ENCODE measurements at places on chromosomes 1 and 21.

GRCh38 chr1:219904934-219905333 lies 23.4 kb downstream of the SLC30A10 start:
- no peak for DNase-seq

DNA sequence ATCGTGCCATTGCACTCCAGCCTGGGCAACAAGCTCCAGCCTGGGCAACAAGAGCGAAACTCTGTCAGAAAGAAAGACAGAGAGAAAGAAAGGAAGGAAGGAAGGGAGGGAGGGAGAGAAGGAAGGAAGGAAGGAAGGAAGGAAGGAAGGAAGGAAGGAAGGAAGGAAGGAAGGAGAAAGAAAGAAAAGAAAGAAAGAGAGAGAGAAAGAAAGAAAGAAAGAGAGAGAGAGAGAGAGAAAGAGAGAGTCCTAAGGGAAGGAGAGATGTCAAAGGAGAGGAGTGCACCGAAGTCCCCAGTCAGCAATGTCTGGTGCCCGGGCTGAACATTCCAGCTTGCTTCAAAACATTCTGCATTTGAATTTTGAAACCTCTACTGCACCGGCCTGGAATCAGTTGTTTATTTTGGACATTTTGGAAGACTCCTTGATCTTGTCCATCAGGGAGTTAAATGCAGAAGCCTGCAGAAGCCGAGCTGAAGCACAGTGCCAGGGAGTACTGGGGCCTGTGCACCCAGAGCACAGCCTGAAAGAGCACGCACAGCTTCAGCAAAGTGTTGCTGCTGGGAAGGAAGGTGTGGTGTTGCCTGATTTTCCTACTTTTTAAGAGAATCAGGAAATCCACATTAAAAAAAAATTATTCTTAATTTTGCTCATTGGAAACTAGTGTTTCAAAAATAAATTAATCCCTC lies 3.7 kb upstream of the IGSF3 start:
- DNase-seq, result no peak

DNA sequence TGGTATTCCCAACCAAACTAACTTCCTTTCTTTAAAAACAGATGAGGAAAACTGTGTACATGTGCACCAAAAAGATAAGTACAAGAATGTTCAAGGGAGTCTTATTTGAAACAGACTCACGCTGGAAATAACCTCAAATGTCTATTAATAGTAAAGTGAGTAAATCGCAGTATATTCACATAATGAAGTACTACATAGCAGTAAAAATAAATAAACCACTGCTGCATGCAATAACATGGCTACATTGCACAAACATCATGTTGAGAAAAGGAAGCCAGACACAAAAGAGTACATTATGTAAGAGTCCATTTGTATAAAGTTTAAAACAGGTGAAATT lies 5.2 kb upstream of the DENND2D start:
- no peak for DNase-seq

- no peak for DNase-seq
Measured at GRCh38 chr1:44270686-44271628, 57.7 kb downstream of the DMAP1 start.

- no peak for DNase-seq
Measured at GRCh38 chr1:235460770-235461169, 43.5 kb downstream of the B3GALNT2 start.

- peak; percentile 61 for DNase-seq
Measured at GRCh38 chr1:24931468-24932231, 1.6 kb upstream of the RUNX3 start.

DNA sequence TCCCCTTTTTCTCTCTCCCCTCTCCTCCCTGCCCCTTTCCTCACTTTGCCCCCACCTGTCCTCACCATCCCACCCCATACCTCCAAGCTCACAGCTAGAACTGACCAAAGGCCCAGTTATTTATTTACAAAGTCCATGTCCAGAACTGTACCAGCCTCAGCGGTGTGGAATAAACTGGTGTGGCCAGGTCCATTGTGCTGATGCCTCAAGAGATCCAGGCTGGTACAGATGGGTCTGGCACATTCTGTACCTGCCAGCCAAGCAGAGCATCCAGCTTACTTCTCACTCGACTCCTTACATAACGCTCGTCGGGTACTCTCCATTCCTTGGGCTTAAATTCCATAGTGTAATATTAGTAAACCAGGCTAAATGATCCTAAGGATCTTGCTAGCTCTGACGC lies 11.8 kb downstream of the PDZK1IP1 start:
- DNase-seq, result no peak

DNA sequence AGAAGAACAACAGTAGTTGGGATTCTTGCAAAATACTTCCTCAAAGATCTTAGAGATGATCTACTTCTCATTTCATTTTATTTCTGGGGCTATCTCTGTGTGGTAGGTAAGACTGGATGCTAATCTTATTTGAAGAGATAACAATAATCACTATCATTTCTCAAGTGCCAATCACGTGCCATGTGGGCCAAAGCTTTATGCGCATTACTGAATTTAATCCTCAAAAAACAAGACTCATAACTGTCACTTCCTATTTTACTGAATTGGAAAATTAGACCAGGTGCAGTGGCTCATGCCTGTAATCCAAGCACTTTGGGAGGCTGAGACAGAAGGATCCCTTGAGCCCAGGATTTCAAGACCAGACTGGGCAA lies 121.7 kb downstream of the KCNN3 start:
- no peak for DNase-seq

GRCh38 chr1:176903474-176903873 lies 261.0 kb downstream of the ASTN1 start:
- no peak for DNase-seq

- DNase-seq, result peak; percentile 47
Measured at GRCh38 chr21:43850728-43851295, 14.2 kb upstream of the AGPAT3 start.

DNA sequence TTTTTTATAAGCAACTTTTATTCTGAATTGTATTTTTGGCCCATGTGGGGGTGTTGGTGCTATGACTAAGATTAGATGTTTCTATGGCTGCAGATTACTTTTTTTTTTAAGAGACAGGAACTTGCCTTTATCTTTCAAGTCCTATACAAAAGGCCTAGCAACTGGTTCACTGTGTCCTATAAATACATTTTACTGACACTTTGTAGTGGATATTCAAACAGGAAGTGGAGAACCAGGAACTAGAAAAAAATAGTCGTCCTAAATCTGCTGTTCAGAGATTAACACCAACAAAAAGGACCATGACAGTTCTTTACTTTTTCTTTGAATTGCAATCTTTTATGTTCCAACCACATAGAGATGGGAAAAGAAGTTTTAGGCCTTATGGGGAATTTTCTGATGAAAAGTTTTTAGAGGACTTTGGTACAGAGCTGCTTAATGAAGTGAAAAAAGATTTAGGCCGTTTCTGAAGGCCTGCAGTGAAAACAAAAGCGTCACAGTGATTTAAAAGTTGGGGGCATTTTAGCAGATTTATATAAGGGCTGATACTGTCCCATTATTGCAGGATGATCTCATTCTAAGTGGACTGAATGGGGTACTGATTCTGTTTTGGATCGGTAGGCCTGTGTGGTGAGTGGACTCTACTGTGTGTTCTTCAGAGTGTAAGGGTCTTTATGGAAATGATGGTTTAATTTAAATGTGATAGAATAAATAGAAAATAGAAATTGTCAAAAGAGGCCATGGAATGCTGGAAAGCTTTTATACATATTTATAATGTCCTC lies 136.4 kb upstream of the DEPDC1 start:
- DNase-seq, result peak; percentile 59

GRCh38 chr1:18482721-18483425 lies 2.1 kb downstream of the KLHDC7A start:
- no peak for DNase-seq

DNA sequence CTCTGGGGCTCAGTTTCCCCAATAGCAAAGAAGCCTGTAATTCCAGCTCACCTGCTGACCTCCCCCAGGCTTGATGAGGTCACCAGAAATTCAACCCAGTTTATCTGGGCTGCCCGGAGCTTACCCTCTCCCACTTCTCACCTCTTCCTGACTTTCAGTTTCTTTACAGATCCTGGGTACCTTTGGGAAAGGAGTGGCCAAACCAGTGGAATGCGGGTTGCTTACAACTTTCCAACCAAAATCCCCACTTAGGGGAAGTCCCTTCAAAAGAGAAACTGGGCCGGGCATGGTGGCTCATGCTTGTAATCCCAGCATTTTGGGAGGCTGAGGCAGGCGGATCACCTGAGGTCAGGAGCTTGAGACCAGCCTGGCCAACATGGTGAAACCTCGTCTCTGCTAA lies 5.9 kb upstream of the MARCKSL1 start:
- no peak for DNase-seq

DNA sequence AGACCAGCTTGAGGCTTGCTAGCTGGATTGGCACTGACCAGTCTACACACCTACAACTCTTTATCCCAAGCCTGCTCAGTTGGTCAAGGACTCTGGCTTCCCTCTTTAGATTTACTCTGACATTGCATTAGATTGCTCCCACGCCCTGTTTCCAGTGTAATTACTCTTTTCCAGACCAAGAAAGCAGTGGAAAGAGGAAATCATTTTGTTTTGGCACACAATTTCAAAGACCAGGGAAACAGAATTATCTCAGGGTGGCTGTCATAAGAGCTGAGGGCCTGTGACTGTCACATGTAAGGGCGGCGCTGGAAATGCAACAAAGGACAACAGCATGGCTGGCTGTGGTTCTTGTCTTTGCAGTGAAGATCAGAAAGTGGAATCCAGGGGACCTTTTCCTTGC lies 302.7 kb downstream of the HHAT start:
- DNase-seq, result no peak

DNA sequence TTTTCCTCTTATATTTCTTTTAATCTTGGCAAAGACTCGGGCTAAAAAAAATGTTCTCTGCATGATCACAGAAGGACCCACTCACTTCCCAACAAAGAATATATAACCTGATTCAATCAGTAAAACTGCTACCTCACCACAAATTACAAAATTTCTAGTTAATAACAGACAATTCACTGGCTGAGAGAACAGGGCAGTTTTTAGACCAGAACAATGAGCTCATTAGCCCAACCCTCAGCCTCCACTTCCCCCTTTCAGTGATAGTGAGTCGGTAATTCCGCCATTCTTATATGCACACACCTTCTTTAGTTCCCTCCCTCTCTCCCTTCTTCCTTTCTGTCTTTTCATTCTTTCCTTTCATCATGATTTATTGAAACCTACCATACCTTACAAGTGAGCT lies 8.9 kb downstream of the SIPA1L2 start:
- peak; percentile 23 for DNase-seq

DNA sequence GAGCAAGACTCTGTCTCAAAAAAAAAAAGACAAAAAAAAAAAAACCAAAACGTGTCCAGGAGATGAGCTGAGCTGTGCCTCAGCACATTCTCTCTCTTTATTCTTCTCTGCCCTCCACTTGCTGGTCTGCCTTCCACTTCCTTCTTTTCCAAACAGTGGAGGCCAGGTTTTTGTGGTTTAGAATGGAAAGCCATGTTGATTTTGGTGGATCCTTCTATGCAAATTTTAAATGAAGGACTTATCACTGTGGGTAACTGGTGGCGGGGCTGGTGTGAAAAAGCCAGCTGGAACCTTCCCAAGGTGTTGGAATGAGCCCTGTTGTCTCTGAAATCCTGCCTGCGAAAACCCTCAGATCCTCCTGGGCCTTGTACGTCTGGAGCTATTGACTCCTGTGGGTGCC lies 61.9 kb downstream of the PTPRU start:
- no peak for DNase-seq

DNA sequence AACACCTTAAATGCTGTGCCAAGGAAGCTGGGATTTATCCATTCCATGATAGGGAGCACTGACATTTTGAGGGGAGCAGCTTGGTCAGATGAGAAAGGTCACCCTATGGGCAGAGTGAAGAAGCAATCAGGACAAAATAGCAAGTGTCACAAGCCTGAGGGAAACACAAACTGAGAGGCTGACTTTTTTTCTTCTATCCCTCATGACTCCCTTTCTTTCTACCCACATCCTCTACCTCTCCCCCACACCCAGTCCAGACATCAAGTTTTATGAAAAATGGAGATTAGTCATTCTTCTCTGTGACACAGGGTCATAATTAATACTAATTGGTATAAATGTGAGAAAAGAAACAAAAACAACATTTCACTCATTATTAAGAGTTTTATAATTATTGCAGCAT lies 103.1 kb downstream of the SLC25A24 start:
- DNase-seq, result peak; percentile 56

DNA sequence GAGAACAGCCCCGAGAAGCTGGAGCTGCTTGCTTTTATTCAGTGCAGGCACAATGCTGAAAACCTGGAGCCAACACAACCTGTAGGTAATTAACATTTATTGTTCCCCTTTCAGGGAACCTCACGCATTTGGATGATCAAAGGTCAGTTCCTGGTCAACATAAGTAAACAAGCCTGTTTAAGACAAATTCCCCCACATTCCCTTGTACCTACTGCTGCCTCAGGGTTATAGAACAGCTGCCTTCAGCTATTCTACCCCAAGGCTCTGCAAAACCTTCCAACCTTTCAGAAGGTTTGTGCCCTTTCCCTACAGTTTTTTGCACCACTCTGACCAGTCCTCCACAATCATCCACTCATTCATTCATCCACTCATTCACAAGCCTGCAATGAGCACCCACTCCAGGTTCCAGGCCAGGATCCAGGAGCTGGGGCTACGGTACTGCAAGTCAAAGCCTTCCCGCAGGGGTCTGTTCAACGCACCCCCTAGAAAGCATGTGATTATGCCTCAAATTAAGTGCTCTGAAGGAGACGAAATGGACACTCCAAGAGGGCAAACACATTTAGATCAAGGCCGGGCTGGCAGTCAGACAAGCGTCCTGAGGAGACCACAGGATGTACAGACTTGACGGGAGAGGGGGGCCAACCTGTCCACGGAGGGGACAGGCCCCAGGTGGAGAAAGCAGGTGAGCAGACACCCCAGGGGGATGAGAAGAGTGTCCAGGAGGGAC lies 683.9 kb downstream of the MATN1 start:
- no peak for DNase-seq

GRCh38 chr1:147091801-147092200 lies 80.5 kb downstream of the PRKAB2 start:
- no peak for DNase-seq

- no peak for DNase-seq
Measured at GRCh38 chr1:246641394-246641793, 75.1 kb downstream of the CNST start.

DNA sequence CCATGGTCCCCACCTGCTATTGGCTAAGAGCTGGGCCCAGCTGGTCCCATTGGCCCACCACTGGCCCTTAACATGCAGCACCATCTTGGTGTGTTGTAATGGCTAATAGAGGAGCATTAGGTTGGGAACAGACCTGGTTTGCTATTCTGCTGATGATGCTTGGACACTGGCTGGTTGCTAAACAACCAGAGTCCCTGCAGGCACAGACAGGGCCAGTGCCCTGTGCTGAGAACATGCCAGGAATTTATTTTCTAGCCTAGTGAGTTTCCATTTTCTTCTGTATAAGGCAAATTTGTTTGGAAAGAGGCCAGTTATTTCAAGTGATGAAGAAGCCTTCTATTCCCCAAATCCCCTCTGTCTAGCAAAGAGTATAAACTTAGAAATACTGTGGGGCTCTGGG lies 42.9 kb upstream of the TDRD10 start:
- no peak for DNase-seq

GRCh38 chr1:229869687-229870086 lies 197.4 kb upstream of the GALNT2 start:
- no peak for DNase-seq

GRCh38 chr1:23790696-23791515 lies at the start of gene LYPLA2:
LYPLA2 (plus strand) TSS chr1:23791145; CDS start chr1:23792683, 1,538 bp downstream.
- peak; percentile 82 for DNase-seq

- no peak for DNase-seq
Measured at GRCh38 chr1:69312055-69312732, 255.5 kb upstream of the LRRC7 start.
